ENCODE measurements at places on chromosomes 16 and 17.
A peak's percentile ranks its signal among the peaks of the same experiment; 100 is the strongest.

DNA sequence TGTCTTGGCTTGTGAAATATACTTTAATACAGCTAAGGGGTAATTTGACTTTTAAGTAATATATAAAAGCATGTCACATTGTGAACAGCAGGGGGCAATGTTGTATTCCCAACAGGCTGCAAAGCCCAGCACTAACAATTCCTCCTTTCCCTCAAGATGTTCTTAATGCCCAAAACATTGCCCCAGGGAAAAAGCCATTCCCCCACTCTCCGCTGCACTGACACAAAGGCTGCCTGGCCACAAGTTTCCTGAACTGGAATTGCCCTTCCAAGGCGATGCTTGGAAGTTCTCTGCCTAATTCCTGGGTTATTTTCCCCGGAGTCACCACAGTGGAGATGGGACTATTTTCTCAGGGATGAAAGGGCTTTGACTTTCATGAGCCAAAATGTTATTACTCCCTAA is 27.2 kb downstream of the CLEC16A start:
- DNase-seq = no peak

DNA sequence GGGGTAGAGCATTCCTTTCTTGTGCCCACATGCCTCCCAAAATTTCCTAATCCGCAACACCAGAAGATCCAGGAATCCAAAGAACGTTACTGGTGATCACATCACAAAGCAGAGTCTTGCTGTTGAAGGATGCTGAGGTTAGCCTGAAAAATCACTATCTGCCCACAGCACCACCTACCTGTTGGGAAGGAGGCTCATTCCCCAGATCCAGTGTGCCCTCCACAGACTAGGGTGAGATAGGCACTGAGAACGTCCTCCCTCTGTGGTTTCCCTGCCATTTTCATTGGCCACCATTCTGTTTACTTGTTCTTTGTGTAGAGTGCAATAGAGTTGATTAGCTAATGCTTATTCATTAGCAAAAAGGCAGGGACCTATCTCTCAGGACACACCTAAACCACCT is 30.3 kb downstream of the RCVRN start:
- DNase-seq = no peak

GRCh38 chr17:9916108-9916507 is 11.0 kb upstream of the RCVRN start:
- no peak for DNase-seq

DNA sequence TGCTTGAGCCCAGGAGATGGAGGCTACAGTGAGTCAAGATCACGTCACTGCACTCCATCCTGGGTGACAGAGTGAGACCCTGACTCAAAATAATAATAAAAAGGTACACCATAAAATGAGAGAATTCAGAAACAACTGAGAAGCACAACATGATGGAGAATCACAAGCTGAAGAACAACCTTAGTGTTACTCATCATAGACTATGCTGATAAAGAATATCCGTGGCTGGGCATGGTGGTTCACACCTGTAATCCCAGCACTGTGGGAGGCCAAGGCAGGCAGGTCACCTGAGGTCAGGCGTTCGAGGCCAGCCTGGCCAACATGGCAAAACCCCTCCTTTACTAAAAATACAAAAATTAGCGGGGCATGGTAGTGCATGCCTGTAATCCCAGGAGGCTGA is 16.0 kb downstream of the CREBBP start:
- DNase-seq = no peak

DNA sequence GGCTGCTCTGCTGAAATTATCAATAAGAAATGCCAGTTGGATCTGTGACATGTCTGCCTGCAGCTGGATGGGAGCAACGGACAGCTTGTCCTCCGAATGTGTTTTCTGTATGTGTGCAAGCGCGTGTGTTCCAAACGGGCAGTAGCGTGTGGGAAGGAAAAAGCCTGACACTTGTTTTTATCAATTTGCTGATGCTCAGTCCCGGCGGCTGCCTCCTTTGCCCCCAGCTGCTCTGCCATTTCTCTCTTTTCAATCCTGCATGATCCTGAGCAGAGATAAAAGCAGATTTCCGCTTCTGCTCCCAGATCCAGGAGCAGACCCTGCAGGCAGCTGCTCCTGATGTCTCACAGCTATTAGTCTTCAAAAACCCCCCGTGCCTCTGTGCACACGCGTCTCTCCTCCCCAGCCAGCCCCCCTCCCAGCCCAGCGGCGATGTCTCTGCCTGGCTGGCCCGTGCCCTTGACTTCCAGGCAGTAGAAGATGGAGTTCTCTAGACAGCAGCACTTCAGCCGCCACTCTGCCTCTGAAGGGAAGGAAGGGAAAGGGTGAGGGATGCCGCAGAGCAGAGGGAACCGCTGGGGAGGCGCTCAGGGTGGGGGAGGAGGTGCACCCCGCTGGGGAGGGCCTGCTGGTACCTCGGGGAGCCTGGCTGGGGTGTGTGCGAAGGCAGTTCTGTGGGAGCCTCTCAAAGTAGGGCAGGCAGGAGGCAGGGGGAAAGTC is 4.1 kb downstream of the PRCD start:
- DNase-seq = no peak

GRCh38 chr16:76118344-76118743 is 158.9 kb upstream of the CNTNAP4 start:
- DNase-seq = no peak

DNA sequence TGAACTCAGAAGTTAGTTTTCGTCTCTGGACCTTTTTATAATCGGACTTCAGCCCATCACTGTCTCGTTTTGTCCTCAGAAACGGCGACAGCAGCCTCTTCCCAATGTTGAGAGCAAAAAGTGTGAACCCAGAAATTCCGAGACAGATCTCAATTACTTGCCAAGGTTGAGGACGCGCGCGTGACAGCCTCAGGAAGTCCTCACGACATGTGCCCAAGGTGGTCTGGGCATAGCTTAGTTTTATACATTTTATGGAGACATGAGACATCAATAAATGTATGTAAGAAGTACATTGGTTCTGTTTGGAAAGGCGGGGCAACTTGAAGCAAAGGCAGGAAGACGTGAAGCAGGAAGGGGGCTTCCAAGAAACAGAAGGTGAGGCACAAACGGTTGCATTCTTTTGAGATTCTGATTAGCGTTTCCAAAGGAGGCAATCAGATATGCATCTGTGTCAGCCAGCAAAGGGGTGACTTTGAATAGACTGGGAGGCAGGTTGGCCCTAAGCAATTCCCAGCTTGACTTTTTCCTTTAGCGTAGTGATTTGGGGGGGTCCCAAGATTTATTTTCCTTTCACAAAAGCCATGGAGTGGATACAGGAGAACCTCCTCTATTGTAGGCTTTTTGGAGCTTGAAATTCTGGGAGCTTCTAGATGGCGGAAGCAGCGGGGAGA is 583 bp upstream of the ZNF747 start:
- DNase-seq = no peak

DNA sequence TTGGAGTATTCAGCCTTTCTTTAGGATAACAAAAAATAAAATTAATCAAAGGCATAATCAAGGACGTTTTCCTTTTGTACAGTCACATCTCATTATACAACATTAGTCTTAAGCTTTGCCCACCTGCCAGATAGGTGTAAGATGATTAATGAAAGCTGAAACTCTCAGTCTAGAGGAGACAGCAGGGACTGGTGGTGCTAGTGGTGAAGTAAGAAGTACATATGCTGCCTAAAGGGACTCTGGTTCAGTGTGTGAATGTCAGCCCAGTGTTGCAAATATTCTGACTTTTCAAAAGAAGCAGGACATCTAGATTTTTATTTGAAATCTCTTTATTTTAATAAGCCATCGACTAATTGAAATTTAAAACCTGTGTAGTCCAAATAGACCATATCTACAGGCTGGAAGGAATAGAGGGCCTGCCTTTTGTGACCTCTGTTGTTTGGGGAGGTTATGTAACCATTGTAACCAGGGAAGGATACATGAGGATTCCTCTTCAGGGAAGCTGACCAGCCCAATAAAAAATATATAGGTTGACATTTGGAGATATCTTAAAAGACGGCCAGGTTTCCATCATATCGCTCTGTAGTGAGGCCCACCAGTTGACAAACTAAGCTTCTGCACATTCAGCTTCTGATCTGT is 54.1 kb downstream of the FTO start:
- DNase-seq = no peak

- no peak for DNase-seq
Measured at GRCh38 chr17:57949649-57950048, 5.6 kb downstream of the CUEDC1 start.

DNA sequence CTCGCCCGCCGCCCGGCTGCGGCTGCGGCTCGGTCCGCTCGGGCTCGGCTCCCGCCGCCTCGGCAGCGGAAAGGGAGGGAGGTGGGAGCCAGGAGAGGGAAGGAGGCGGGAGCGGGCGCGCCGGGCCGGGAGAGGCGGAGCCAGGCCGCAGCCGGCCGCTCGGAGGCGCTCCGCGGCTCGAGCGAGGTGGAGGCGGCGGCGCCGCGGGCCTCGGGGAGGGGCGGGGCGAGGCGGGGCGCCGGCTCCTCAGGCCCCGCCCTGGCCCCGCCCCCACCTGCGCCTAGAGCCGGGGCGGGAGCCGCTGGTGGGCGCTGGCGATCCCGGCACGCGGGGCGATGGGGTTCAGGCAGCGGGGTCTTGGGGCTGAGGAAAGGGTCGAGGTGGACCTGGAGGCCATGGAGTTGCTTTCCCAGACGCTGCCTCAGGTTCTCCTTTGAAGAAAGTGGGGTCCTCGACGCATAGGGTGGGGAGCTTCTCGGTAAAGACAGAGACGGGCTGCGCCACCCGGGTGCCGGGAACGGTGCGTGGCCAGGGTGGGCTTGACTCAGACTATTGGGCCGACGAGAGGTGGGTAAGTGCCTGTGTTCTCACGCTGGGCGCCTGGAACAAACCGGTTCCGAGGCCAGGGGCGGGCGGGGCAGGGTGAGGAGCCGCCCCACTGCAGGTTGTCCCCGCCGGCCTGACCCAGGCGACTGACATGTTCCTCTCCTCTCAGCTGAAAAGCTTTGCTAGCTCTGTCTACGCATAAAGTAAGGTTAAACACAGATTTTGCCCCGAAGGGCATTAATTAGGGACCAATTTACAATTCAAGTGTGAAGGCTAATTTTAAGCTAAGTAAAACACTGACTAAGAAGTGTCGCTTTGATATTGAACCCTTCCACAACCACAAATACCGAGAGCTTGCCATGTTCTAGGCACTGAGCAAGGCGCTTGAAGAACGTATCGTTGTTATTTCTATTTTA is at the start of gene CMTM4:
Gene CMTM4, minus strand, starts transcription at position 75 of the 962 bp plus-strand sequence. CDS start 218 bp downstream, outside the sequence.
- DNase-seq = peak; percentile 91

DNA sequence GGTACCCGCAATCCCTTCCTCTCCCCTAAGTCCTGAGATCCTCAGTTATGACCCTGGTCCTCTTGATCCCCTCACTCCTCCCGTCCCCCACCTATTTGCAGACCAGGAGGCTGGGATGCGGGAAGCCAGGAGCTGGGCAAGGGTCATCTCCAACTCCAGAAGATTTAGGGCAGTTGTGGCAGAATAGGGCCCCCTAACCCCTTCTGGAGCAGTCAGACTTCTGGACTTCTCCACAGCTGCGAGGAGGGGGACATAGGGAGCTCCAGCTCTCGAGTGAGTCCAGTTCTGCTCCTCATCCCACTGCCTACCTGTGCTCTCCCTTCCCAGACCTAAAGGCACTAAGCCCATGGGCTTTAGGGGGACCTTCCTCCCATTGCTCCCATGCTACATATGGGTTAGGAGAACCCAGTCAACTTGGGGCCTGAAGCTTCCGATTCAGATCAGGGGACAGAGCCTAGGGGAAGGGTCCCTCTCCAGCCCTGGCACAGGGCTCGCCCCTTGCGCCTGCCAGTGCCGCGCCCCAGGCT is 1.3 kb downstream of the WNK4 start:
- no peak for DNase-seq

- no peak for DNase-seq
Measured at GRCh38 chr17:45016823-45017222, 34.6 kb downstream of the DCAKD start.

- peak; percentile 78 for DNase-seq
Measured at GRCh38 chr17:56593086-56593645, 333 bp upstream of the NOG start.

GRCh38 chr17:8124350-8125153 is 646 bp upstream of the HES7 start:
- DNase-seq = no peak

- DNase-seq = no peak
Measured at GRCh38 chr16:75402159-75402820, 31.0 kb downstream of the CFDP1 start.

All from H54 (cell line).